ENCODE measurements at places on chromosomes 7 and 10.

DNA sequence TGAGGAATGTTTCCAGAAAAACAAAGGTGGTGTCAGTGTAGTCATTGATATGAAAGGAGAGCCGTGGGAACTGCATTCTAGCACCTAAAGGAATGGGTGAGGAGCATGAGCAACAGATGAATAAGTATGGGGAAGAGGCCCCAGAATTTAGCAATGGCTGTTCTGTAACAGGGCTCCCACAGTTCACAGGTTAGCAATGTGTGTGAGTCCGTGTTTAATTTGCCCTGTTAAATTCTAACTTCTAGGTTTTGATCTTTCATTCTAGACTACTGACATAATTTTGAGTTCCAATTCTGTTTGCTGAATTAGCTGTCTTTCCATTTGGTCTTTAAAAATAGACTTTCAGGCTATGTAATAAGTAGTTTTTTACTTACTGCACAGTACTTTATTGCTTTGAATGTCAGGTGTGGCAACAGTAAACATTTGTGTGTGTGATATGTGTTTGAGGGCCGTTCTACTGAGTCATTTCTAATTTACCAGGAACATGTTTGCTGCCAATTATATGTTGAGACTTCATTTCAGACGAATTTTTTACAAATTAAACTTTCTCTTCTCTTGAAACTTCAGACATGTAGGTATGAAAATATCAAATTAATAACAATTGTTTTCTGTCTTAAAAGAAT is 8.8 kb downstream of the STK17A start:
- DNase-seq = no peak

DNA sequence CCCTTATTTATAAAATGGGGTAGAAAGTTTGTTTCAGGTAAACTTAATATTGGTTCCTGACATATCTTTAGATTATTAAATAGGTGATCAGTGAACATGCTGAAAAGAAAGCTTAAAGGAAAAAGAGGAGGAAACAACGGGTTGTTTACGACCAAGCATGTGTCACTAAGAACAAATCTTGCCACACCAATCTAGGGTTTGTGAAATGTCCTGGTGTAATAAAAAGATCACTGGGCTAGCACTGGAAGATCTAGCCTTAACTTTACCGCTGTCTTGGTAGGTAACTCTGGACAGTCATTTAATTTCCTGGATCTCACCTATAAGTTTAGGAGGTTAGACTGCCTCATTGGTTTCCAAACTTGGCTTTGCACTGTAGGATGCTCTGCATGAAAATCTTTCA is 19.0 kb downstream of the VPS26A start:
- no peak for DNase-seq

GRCh38 chr7:158702196-158702595 is 2.4 kb downstream of the NCAPG2 start:
- DNase-seq = no peak

GRCh38 chr7:151301471-151302462 is 39.8 kb upstream of the NUB1 start:
- DNase-seq = no peak

GRCh38 chr7:150401424-150401790 is 22.3 kb downstream of the ZNF775 start:
- DNase-seq = no peak

GRCh38 chr7:85602196-85602595 is 415.3 kb upstream of the SEMA3D start:
- DNase-seq = no peak

GRCh38 chr10:78436222-78436573 is 402.5 kb downstream of the RPS24 start:
- no peak for DNase-seq
